Stimulated activated CD8-positive, alpha-beta memory T cell treated with anti-CD3 and anti-CD28 coated beads, Interleukin-4, amount 100 ng/mL, for 1 hour (primary cell): ENCODE measurements at places on chromosomes 2 and 18.

DNA sequence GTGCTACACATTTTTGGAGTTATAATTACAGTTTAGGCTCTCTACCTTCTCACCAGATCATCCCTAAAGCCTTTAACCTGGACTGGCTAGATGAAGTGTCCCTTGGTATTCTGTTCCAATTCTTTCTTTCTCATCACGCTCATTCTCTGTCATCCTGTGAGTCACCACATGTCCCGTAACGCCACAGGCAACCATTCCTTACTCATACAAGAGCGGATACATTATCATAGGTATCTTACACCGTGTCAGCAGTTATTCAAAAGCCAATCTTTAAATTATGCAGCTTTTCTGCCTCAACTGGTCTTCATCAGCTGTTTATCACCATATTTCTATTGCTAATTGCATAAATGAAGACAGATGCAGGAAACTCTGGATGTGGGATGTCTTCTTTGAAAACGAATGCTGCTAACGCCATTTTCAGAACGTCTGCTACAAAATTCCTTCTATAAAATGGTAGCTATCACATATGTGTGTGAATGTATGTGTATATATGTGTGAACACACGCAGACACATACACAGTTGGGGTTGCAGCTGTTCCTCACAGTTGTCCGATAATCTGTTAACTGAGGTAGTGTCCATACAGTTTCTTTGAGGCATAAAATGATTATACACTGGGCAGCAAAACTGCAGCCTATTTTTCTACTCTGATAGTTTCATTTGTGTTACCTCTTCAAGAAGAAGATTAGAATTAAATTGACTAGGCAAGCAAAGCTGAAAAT lies 47.9 kb downstream of the EML6 start:
- no peak for DNase-seq

- DNase-seq, result no peak
These were observed 974.5 kb upstream of the ZEB2 start for GRCh38 chr2:145494441-145494840.

DNA sequence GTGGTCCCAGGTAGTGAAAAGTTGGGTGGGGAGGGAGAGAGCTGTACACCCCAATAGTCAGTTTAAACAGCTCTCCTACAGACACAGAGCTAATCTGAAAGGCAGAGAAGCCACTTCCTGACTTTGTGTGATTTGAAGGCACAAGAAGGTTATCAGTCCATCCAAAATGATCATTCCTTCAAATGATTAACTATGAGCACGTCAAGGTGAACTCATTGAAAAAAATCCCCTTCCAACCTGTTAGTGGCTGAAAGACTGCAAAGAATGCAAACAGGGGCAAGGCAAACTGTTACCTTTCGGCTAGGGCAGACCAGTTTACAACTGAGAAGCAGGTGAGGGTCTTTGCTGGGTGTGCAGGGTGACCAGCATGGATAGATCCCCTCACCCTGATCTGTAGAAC lies 22.8 kb upstream of the APCDD1 start:
- no peak for DNase-seq

- DNase-seq, result no peak
These were observed 63.5 kb downstream of the DNER start for GRCh38 chr2:229650901-229651300.

DNA sequence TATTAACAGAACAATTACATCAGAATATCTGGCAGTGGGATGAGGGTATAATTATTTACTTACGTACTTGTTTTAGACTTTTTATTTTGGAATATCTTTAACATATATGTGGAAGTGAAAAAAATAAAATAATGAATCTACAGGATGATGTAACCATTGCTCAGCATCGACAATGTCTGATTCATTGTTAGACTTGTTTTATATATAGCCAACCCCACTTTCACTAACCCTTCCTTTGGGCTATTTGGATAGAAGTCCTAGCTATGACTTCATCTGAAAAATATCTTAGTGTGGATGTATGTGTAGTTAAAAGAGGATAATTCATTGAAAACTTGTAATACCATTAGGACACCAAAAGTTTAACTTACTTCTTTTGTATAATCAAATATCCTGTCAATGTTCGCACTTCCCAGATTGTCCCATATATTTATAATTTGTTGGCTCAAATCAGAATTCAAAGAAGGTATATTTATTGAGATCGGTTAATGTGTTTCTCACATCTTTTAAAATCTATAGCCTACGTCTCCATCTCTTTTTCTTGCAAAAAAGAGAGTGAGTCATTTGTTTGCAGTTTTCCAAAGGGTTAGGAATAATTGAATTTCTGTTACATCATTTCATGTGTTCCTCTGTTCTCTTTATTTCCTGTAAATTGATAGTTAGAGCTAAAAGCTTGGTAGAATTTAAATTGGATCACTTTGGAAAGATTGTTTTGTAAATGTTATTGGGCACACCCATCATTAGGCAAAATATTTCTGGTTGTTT lies 506.1 kb upstream of the FAM98A start:
- DNase-seq, result no peak

- DNase-seq, result no peak
These were observed 59.9 kb downstream of the DYM start for GRCh38 chr18:49400398-49401072.
